ENCODE measurements at places on chromosomes 11 and 22. TPM values are rescaled to one million over a fixed set of nuclear protein-coding genes. Genes with fewer than 3 reads are reported as not detected.

Gene ZFPL1
- 70.6 TPM for polyA plus RNA-seq

Gene ALDH3B1
- polyA plus RNA-seq: 8.1 TPM

Gene CHCHD10
- polyA plus RNA-seq: 74.8 TPM

Gene TRIM44
- polyA plus RNA-seq: 41.6 TPM

Gene ARHGAP1
- 39.7 TPM for polyA plus RNA-seq

Gene POTEH
- 2.4 TPM for polyA plus RNA-seq

Gene ROBO4
- polyA plus RNA-seq: 7.0 TPM

Gene ASRGL1
- polyA plus RNA-seq: 295 TPM

Gene TMEM109
- 59.1 TPM for polyA plus RNA-seq

Gene MYOD1
- polyA plus RNA-seq: 0.69 TPM

Gene NFAM1
- 2.8 TPM for polyA plus RNA-seq

Gene IGLL1
- 36.9 TPM for polyA plus RNA-seq

Gene TUBA8
- 66.6 TPM for polyA plus RNA-seq

Gene NUP160
- 28.4 TPM for polyA plus RNA-seq

Gene INPP5J
- 5.2 TPM for polyA plus RNA-seq

Gene C22orf23
- 241 TPM for polyA plus RNA-seq

Gene ZNF280B
- polyA plus RNA-seq: 22.8 TPM

Gene C11orf86
- polyA plus RNA-seq: not detected

Gene CBX6
- polyA plus RNA-seq: 18.7 TPM

Gene GAB4
- 10.4 TPM for polyA plus RNA-seq

Gene OR51B5
- polyA plus RNA-seq: 0.78 TPM

Gene SNX32
- polyA plus RNA-seq: 4.9 TPM

Gene VPREB1
- polyA plus RNA-seq: not detected

Gene MYBPC3
- polyA plus RNA-seq: 1.7 TPM

Gene DTX4
- polyA plus RNA-seq: 6.1 TPM
